Astrocyte (in vitro differentiated cells and primary cell): ENCODE measurements at places on chromosomes 12 and 14. TPM values are rescaled to one million over a fixed set of nuclear protein-coding genes. Genes with fewer than 3 reads are reported as not detected.

- no peak for DNase-seq
These were observed 295.7 kb upstream of the FKBP4 start for GRCh38 chr12:2498964-2499500.

GRCh38 chr12:58106195-58106594 lies 164.8 kb downstream of the ATP23 start:
- no peak for DNase-seq

- DNase-seq: no peak
These were observed 21.6 kb downstream of the SARNP start for GRCh38 chr12:55795950-55796349.

The LRRC9 gene
- total RNA-seq: 0.05 TPM in 1 of 2 replicates, not detected in the other

The ERP27 gene
- total RNA-seq: 0.29 and 1.0 TPM in 2 replicates

The CDKN1B gene
- total RNA-seq: 13.4 and 16.7 TPM in 2 replicates

The LRRIQ1 gene
- total RNA-seq: 1.5 and 1.9 TPM in 2 replicates
